ENCODE measurements at places on chromosomes 5 and 9.

DNA sequence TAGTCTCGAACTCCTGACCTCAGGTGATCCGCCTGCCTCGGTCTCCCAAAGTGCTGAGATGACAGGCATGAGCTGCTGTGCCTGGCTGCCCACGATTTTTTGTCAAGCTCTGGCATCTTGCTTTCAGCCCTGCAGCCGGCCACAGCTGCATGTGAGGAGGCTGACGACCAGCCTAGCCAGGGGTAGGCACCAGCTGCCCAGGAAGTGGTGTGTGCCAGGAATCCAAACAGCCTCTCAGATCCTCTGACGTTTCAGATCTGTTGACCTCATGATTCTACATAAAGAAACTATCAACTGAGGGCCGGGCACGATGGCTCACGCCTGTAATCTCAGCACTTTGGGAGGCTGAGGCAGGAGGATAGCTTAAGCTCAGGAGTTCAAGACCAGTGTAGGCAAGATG lies 19.0 kb downstream of the DYNC2I2 start:
- DNase-seq: peak; percentile 34

- no peak for DNase-seq
Observed at GRCh38 chr5:73960023-73960422, 334.0 kb downstream of the ARHGEF28 start.

- no peak for DNase-seq
Observed at GRCh38 chr5:131272307-131272706, 8.5 kb downstream of the CDC42SE2 start.

DNA sequence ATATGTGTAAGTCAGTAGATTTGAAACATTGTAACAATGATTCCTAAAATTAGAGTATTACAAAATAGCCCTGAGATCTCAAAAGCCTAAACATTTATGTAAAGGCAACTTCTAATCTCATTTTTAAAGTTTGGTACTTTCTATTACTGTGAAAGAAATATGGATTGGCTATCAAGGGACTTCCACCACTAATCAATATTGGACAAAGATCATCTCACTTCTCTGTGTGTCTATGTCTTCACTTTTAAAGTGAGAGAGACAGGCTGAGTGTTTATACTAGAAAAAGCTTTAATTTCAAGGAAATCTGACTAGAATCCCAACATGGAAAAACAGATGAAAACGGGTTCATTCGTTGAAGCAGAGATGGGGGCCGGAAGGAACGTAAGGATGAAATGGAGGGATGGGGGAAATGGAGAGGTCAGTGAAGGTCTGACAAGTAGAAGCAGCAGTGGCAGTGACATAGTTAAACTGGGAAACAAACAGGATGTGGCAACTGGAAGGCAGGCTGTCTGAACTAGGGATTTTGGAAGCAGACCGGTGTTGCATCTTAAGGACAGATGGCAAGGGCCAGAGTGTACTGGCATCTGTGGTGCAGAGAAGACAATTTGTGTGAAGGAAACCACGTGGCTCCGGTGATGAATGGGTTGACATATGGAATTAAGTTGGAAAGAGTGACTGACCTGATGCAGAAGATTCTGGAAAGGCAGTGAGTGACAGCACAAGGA lies 60.8 kb downstream of the PDE4D start:
- no peak for DNase-seq

- DNase-seq: no peak
Observed at GRCh38 chr9:25570802-25571201, 107.4 kb downstream of the TUSC1 start.

- no peak for DNase-seq
Observed at GRCh38 chr5:14263113-14263512, 120.0 kb downstream of the TRIO start.

- peak; percentile 95 for DNase-seq
Observed at GRCh38 chr5:17190242-17190778, 27.1 kb upstream of the BASP1 start.

DNA sequence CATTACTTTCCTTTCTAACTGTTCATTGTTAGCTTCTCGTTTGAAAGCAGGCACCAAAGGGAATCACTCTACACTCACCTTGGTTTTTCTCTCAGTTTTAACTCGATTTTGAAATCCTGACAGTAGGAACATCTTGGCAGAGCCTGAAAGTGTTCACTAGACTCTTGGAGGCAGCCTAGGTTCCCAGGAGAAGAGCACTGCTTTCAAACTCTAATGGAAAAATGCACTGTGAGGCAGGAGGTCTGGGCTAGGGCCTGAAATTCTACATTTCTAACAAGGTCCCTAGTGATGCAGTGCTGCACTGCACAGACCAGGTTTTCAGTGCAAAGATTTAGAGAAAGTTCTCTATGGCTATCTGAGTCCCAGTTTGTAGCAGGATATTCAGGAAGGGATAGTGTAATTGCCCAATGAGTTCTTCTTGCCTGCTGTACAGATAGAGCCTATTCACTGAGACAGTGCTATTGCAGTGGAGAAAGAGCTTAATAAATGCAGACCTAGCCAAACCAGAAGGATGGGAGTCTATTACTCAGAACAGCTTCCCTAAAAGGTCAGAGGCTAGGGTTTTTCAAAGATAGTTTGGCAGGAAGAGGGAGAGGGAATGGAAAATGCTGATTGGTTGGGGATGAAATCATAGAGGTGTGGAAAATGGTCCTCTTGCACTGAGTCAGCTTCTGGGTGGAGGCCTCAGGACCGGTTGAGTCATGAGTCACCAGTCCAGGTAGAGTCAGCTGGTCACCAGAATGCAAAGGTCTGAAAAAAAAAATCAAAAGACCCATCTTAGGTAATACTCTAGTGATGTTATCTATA lies 153.9 kb downstream of the GPBP1 start:
- no peak for DNase-seq

DNA sequence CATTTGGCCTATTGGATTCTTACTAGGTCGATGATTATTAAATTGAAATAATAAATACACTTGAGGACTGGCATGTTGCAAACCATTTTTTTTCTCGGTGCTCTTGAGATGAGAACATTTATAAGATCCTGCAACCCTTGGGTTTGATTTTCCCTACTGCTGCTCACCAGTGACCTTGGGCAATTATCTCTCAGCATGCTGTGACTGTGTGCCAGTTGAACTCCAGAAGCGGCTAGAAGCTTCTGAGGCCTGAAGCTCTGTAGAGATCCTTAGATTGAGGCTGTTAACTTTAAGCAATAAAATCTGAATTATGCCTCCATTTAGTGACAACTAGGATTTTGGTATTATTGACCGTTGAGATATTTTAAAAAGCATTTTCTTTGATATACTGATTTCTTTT lies 489.8 kb downstream of the MAT2B start:
- no peak for DNase-seq

DNA sequence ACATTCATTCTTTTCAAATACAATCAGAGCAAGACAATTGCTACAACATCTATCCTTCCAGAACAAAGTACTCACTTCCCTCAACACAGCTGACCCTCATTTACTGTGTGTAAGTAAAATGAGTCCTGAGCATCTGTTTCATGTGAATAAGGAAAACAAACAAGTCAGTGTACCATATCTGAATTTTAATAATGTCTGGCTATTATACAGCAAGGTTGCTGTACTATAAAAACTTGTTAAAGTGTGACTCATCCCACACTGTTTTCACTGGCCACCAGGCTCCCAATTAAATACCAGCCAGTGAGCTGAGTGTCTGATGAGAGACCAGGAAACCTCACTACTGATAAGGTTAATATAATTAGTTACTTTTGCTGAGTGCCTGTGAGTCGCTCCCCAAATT lies 339.8 kb downstream of the AGTPBP1 start:
- DNase-seq: peak; percentile 49

- DNase-seq: no peak
Observed at GRCh38 chr9:2966565-2967300, 122.8 kb upstream of the PUM3 start.

DNA sequence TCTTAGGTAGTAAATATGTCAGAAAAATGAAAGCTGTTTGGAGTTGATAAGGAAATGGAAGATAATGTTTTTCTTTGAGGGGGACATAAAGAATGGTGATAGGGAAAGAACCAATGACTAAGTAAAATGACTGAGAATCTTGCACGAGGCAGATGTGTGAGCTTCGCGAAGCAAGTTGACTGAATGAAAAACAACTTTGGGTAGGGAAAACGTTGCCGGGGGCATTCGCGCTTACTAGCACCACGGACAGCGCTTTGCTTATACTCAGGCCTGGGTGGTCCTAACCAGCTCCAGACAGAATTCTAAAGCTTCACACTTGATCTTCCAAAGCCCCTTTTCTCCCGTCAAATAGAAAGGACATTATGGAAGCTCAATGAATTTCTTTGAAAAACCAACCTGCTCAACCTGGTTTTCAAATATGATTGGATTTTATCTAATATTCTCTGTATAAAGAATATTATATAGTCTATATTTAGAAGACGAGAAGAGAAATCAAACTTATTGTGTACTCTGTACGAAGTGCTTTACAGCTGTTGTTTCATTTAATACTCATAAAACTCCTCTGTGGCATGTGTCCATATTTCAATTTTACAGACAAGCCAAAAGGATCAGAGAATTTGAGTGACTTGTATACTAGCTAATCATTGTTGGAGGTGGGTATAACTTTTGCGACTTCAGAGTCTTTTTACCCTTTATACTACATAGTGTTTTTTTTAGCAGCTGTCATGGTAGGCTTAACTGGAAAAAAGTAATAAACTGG lies 1.9 kb upstream of the CDKN2B start:
- DNase-seq: peak; percentile 54

All from endothelial cell of umbilical vein (primary cell).